Pulmonary artery endothelial cell (primary cell): ENCODE measurements at places on chromosomes 3 and 15. TPM values are rescaled to one million over a fixed set of nuclear protein-coding genes. Genes with fewer than 3 reads are reported as not detected.

GRCh38 chr15:48416301-48416700, 85.1 kb downstream of the DUT start:
- no peak for DNase-seq

DNA sequence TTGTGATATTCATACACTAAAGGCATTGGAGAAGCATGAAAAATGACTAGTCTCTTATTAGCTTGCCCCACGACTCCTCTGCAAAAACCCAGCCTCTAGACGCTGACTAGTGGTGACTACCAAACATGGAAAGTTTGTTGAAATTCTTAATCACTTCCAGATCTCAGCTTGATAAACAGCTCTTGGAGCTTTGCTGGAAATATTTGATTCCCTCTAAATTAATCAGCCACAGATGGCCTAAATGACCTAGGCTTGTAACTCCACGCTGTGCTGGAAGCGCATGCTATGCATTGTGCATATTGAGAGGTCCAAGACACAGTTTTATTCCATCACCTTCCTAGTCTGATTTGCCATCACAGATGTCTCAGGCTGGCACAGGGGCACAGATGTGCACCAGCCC, 244.7 kb upstream of the ST8SIA2 start:
- no peak for DNase-seq

DNA sequence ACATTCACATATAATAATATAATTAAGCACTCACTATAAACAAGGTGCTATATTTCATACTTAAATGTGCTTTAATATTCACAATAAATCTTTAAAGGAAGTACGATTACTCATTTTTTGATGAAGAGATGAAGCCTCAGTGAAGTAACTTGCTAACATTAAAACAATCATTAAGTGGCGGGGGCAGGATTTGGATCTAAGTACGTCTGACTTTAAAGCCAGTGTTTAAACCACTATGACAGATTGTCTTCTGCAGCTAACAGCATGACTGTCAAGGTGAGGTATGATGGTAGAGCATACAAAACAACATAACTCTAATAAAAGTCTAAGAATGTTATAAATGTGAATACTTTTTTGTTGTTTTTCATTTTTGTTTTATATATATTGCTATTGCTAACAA, 862.1 kb downstream of the ROBO1 start:
- no peak for DNase-seq

- DNase-seq, result no peak
Observed at GRCh38 chr3:30188713-30189112, 417.7 kb upstream of the TGFBR2 start.

- DNase-seq, result no peak
Observed at GRCh38 chr3:155015776-155016436, 64.2 kb upstream of the MME start.

GRCh38 chr15:31272558-31273257, 53.9 kb upstream of the KLF13 start:
- DNase-seq, result no peak

DNA sequence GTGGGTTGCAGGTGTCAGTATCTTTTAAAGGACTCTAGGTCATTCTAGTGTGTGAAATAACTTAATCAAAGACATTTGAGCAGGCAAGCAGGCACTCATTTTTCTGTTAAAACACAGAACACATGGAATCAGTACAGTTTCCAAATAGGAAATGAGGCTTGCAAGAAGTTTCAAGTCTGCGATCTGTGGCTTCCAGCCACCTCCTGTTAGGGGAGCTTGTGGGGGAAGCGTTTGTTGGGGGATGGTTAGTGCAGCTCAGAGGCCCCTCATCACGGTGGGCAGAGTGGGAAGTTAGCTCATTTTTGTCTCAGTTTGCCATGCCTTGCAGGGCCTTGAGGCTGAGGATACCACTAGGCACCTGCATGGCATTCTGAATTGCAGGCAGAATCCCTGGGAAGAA, 59.9 kb downstream of the SLC6A11 start:
- no peak for DNase-seq

DNA sequence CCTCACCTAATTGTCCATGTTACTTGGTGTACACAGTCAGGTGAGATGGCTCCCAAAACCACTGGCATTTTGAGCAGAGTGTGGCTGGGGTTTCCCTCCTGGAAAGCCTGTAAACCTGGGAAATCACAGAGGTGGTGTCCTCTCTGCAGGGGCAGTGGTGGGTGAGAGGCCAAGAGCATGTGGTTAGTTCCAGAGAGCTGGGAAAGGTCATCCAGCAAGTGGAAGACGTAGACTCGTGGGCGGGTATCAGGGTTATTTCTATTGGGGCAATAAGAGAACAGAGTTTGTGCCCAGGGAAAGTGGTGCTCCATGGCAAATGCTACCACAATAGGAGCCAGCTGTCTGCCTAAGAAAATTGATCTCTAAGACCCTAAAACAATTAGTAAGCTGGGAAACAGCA, 44.6 kb upstream of the LIMD1 start:
- no peak for DNase-seq

Gene TMEM62
- 15.4 and 18.6 TPM in 2 replicates for total RNA-seq

Gene ZNF385D
- 0.79 and 1.2 TPM in 2 replicates for total RNA-seq

Gene LSMEM2
- not detected in 2 replicates for total RNA-seq

Gene MINAR1
- total RNA-seq, result 0.28 and 0.92 TPM in 2 replicates

Gene STRIT1
- not detected in 2 replicates for total RNA-seq

Gene GPR62
- 0.07 TPM in 2 replicates for total RNA-seq

Gene CLDN16
- 0.04 TPM in 1 of 2 replicates, not detected in the other for total RNA-seq

Gene NMNAT3
- 0.74 and 0.86 TPM in 2 replicates for total RNA-seq

Gene CSPG4
- under 0.01 and 0.04 TPM in 2 replicates for total RNA-seq

Gene SSR3
- 335 and 769 TPM in 2 replicates for total RNA-seq
